Activated CD8-positive, alpha-beta memory T cell treated with anti-CD3 and anti-CD28 coated beads for 48 hours (primary cell): ENCODE measurements at places on chromosomes 12 and 14.

DNA sequence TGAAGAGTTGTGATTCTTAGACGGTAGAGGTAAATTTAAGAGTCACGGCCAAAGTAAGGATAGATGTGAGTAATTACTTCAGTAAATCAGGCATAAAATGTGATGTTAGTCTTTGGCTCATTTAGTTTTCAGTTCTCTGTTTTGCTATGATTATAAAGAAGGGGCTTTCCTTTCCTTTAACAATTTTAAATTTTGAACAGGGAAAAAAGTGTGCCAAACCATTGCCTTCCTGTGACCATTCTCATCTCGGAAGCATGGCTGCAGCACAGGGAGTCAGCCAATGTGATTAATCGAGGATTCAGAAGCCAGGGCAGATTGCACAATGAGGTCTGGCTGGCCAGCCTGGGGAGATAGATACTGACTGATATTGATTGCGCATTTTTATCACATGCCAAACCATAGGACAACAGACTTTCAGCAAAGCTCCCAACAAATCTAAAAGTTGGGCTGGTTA, 480.2 kb upstream of the PRICKLE1 start:
- DNase-seq = no peak

DNA sequence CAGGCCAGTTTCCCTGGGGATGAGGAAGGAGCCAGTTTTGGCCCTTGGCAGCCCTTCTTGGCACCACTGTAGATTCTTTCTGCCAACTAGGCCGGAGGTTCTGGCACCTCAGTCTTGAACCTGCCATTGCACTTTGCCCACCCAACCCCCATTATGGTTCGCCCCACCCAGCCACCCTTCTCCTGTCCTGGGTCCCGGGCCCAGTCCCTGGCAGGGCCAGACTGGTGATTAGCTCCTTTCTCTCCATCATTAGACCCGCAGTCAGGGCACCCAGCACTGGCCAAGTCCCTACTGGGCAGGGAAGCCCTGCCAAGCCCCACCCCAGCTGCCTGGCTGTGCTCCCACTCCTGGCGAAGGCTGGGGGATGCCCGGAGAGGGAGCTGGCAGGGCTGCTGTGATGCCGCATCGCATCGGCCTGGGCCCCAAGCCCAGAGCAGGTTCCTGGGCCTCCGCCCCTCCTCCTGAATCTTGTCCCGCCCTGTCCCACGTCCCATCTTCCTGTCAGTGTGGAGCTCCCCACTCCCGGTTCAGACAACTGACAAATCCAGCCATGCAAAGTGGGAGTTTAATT, 9.8 kb downstream of the FAM222A start:
- no peak for DNase-seq

DNA sequence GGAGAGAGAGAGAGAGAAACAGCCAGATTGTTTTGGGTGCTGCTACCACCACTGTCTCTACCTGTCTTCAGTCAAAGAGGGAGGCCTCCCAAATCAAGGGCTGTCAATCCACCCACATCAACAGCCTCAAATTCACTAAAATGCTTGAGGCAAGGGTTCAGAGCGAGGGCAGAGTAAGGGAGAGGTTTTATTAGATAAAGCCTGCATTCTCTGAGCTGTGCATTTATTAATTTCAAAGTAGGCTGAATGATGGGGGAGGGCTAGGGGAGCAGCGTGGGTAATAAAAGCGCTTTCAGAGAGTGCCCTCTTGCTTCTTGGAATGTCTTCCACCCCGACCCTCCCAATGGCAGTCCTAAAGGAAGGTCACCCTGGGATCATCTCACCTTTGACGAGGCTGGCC, 636.5 kb upstream of the TBX3 start:
- DNase-seq = no peak

- DNase-seq = peak; percentile 44
These were observed 4.3 kb upstream of the CD9 start for GRCh38 chr12:6195665-6196535.

GRCh38 chr12:72276181-72276805, 4.1 kb downstream of the TRHDE start:
- no peak for DNase-seq

DNA sequence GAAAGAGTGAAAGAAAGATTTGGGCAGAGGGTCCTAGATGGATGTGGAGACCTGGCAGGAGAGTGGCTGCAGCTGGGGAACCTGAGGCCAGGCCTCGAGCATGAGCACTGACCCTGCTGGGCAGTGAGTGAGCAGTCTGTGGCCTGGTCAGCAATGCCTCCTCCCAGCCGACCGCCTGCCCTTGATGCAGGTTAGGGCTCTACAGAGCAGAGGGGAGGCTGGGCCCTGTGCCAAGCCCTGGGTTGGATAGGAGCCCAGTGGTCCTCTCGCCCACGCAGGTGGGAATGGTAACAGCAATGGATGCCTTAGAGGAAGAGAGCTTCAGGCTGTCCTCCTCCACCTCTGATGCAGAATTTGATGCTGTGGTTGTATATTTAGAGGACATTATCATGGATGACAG, 59.8 kb downstream of the RAB35 start:
- no peak for DNase-seq

DNA sequence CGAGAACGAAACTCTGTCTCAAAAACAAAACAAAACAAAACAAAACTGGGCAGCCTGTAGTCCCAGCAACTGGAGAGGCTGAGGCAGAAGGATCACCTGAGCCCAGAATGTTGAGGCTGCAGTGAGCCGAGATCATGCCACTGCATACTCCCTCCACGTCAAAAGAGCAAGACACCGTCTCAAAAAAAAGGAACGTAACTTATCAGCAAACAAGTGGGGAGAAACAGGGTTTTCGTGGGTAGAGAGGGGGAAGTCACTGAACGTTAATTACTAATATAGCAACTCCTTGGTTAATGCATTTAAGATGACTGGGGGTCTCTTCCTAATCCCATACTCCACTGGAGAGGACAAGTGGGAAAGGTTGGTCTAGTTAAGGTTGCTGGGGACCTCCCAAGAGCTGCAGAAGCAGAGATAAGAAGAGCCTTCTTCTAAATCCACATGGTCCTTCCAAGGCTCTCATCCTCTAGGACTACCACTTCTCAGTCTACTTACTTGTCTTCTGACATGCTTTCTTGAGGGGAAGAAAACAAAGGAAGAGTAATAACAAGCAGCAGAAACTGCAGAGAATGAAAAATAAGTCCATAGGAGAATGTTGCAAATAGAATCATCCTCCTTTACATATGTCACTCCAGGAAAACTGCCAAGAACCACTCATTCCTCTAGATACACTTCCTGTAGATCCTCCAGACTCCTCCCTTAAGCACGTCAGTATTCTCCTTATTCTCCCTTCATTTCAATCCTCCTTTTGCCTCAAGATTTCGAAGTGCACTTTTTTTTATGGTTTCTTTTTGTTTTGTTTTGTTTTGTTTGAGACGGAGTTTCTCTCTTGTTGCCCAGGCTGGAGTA, 5.8 kb downstream of the NUMB start:
- DNase-seq = no peak

DNA sequence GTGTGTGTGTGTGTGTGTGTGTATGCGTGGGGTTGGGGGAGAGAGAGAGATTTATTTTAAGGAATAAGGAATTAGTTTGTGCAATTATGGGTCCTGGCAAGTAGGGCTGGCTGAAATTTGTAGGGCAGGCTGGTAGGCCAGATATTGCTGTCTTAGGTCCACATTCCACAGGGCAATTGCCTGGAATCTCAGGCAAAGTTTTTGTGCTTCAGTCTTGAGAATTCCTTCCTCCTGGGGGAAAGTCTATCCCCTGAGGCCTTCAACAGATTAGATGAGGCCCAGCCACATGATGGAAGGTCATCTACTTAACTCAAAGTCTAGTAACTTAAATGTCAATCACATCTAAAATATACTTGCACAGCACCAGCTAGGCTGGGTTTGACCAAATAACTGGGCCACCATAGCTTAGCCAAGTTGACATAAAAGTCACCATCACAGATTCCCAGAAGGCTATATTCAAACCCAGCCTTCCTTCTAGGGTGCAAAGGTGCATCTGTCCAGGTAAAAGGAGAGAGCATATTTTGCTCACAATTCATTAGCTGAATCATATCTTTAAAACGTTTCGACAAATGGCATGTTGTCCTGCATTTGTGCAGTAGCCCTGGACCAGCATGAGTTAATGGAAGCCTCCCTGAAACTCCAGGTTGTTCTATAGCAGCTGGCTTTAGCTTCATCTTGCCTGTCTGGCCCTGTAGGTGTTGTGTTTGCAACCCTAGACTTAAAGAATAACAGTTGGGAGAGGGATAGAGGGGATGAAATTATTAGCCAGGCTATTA, 63.1 kb downstream of the C14orf132 start:
- no peak for DNase-seq

DNA sequence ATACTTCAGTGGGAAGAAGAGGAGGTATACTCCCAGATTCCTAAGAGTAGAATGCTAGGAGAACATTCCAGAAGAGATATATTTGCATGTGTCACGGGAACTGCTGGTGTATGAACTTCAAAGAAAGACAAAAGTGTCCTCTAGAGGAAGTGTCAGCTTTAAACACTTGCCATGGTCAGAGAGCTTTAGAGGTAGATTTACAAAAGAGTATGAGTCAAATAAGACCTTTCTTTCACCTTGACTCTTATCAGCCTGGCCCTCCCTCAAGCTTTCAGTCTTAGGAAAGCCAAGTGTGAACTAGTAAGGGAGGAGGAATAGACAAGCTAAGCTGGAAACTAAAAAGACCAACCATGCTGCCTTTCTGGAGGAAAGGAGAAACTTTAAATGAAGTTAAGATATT, 34.7 kb downstream of the COX8C start:
- DNase-seq = no peak

DNA sequence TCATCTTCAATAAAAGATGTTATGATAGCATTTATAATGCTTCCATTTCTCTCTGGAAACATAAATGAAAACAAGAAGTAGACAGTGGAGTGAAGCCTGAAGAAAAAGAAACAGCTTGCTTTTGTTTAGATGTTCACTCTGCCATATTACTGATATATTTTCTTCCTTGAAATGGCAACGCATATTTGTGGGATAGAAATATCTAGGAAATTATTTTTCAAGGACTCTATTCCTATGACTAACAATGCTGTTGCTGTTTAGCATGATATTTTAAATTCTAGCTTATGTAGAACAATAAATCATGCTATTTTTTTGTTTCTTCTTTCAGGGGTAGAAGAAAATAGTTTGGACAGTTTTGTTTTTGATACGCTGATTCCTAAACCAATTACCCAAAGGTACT, 359.0 kb downstream of the NAV3 start:
- no peak for DNase-seq

DNA sequence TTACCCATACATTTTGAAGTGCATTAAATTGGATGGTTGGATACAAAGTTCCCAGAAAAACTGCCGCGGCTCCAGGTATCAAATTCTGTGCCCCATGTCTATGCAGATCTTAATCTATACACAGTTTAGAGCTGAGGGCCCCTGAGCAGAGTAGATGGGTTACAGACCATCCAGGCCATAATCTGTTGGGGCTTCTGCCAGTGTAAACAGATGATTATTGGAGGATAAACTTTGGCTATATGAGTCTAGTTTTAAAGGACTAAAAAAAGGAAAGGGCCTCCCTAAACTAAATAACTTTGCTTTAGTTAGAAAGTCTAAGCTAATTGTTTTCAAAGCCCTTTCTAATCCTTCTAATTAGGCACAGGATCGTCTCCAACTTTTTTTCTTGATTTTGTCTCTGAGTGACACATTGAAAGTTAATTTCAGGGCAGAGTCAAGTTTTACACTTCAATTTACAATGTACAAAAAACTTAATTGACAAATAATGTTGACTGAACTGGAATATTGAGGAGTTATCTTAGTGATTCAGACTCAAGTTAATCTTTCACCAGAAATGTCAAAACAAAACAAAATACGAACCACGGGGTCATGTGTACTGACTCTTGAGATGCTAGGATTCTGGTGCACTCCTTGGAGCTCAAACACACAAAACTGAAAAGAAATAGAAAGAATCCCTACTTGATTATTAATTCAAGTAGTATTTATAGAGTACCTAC, 133.9 kb upstream of the SCAF11 start:
- no peak for DNase-seq

- no peak for DNase-seq
These were observed 64.4 kb downstream of the FUT8 start for GRCh38 chr14:65476942-65477318.

- no peak for DNase-seq
These were observed 173.5 kb downstream of the PLCZ1 start for GRCh38 chr12:18564306-18564705.

DNA sequence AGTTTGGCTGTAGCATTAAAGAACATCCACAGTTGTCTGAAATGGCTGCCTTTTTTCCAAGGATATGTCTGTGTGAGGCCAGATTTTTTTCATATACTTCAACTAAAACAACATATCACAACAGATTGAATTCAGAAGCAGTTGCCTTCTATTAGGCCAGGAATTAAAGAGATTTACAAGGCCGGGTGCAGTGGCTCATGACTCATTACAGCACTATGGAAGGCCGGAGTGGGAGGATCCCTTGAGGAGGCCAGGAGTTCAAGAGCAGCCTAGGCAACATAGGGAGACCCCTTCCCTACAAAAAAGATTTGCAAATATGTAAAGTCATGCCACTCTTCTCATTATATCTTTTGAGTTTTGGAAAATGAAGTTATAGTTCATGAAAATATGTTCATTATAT, 108.6 kb downstream of the KTN1 start:
- no peak for DNase-seq

DNA sequence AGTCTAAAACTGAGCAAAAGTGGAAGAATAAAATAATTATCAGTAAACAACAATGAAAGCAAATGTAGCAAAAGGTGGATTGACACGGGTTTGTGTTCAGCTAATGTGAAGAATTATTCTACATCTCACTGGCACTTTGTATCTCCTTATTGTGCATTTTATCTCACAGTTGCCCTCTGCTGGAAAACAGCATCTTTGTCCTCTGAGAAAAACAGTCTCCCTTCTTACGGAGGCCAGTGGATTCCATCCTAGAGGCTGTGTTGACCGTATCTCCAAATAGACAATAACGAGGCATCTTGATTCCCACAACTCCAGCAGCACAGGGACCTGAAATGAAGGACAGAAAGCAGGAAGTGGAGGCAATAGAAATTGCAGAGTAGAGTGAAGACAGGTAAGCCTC, 51.3 kb upstream of the PLBD1 start:
- DNase-seq = no peak

DNA sequence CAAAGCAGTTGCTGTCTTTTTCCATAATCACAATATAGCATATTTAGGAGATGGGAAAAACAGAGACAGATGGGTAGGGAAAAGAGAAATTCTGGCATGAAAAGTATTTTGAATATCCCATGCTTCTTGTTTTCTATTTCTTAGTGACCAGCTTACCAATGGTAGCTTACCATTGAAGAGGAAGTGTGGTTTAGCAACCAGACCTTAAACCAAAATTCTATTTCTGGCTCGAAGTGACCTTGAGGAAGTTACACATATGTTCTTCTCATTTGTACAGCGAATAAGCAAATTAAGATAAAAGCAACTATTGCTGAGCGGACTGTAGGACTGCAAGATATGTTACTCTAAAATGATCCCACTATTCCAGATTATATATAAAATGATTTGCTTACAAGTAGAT, 82.9 kb downstream of the FGD4 start:
- DNase-seq = no peak

DNA sequence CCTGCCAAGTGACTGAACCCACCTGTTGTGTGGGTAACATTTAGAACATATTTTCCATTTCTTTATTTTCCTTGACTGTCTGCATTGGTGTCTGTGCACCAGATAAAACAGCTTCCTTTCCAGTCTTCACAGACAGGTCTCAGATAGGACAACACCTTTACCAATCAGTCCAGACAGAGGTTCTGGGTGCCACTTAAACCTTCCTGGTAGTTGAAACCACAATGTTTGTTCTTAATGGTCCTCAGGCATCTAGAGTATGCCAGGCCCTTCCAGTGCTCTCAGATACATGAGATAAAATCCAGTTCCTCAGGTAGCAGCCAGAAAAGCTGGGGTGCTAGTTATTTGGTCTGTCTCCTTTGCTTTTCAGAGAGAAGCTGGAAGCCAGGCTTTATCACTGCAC, 7.0 kb upstream of the CLEC2D start:
- no peak for DNase-seq
